ENCODE measurements at places on chromosomes 4 and X. TPM values are rescaled to one million over a fixed set of nuclear protein-coding genes. Genes with fewer than 3 reads are reported as not detected.

GRCh38 chrX:133745349-133745748, 240.0 kb downstream of the GPC3 start:
- no peak for DNase-seq

Gene AMBN
- total RNA-seq = 3.8 TPM

DNA sequence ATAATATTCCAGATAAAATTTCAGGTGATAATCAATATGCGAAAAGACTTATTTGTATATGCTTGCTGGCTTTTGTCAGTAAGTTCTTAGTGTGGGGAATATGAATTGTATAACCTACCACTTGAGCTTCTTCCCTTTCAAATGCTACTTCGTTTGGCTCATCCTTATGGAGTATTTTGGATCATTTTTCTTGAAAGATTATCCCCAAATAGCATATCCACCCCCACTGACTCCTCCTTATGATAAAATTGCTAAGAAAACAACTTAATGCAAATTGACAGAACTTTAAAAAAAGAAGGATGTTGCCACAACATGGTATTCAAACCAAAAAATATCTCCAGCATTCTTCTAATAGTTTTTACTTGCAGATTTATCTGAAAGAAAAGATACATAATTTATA, 393.3 kb downstream of the PPP3CA start:
- no peak for DNase-seq

DNA sequence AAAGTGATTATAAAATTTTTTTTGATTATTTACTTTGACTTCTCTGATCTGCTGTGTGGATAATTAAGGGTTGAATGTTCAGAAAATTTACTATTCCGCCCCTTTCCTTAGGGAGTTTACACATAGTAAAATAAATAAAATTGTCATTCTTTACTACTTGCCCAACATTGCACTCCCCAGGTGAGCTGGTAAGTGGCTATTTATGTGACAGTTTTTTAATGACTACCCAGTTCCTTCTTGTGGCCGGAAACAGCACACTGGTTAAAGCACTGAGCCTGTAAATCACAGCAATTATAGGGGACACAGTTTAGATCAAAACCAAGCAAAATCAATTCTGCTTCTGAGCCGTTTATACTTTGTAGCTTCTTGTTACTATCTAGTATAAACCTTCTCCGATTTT, 158.1 kb downstream of the FHIP1A start:
- DNase-seq = peak; percentile 5

- no peak for DNase-seq
These were observed 71.3 kb upstream of the PGRMC2 start for GRCh38 chr4:128358913-128359279.

DNA sequence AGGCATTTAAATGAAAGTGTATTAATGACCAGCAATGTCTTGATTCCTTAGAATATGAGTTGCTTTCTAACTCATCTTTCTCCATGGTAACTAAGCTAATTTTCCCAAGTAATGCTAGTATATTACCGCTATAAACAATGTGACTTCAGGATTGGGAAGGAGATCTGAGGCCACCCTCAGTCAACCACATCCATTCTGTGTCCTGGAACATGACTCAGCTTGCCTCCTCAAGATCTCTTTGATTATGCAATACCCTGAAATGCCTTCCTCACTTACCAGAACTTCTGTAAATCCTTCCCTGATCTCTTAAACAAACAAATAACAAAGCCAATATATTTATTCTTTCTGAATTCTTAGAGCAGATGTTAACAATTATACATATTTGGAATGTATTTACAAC, 1495.5 kb downstream of the PCDH18 start:
- peak; percentile 20 for DNase-seq
